ENCODE measurements at places on chromosomes 12 and 14. TPM values are rescaled to one million over a fixed set of nuclear protein-coding genes. Genes with fewer than 3 reads are reported as not detected.

The AQP6 gene
- 0.21 TPM for total RNA-seq

The PIWIL1 gene
- not detected for total RNA-seq

The ABCD2 gene
- 0.70 TPM for total RNA-seq

DNA sequence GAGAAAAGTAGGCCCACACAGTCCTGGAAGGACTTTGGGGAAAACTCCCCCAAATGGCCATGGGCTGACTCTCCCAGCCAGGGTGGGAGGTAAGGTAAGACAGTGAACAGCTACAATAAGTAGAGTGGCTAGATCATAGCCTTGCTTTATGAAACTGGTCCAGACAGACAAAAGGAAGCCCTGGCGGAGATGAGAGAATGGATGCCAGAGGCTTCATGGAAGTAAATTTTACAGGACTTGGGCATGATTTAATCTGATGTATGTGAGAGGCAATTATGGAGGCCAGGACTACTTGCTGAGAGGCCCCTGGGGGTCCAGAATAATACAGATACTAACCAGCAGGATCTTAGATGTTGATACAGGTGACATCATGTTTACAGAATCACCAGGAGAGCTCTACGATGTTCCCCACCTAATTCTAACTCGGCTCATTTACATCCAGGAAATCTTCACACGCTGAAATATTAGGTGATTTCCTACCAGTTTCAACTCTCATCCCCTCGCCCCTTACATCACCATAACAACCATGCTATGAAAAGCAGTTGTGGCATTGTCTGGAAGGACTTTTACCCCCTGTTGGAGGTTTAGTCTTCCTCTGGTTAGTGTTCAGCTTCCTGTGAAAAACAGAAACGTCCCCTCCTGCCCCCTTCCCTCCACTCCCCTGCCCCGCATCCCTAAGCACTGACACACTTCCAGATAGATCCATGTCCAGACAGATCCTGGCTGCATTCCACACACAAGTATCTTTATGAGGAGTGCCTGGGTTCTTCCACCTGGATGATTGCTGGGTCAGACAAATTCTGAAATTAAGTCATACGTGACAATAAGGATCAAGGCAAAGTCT, 39.5 kb upstream of the NT5DC3 start:
- DNase-seq = no peak
- peak overlapping the region; percentile 12 for H3K27ac ChIP-seq
- no peaks in the 10 kb centered on the region for H3K36me3 ChIP-seq
- no peaks in the 10 kb centered on the region for H3K27me3 ChIP-seq

GRCh38 chr12:15165012-15165659, 56.1 kb downstream of the RERG start:
- no peaks in the 10 kb centered on the region for H3K27me3 ChIP-seq
- H3K27ac ChIP-seq = no peak overlapping the region
- no peaks in the 10 kb centered on the region for H3K4me1 ChIP-seq
- H3K36me3 ChIP-seq = no peaks in the 10 kb centered on the region
- H3K4me3 ChIP-seq = no peak overlapping the region

Data from neural crest cell (in vitro differentiated cells).